ENCODE measurements at places on chromosomes 7 and 10.

DNA sequence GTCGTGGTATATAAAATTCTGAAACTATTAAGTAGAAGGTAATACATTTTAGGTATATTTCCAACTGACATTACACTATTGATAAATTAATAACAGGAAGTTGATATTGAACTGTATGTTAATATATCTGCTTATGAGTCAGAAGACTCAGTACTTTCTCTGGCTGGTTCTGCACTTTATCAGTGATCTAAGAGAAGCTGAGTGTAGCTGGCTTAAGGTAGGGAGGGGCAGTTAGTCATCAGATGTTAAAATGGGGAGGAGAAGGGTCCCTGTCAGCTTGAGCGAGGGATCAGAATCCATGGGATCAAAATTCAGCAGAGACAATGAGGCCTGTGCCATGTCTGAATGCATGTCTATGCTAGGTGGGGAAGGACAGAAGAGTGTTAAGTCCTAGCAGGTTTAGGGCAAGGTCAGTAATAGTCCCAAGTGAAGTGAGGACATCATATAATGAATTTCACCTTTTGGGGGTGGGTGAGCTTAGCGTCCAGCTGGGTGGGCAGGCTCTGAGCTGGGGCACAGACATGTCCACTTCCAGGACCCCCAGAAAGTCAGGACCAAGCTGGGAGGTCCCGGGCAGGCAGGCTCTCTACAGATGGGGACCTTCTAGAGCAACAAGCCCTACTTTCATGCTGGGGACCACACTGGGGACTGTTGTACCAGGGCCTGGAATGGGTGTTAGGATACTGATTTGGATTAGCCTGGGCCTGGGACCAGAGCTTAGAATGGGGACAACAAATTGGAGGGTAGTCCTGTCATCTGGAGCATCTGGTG lies 82.9 kb downstream of the WDFY4 start:
- DNase-seq: no peak

DNA sequence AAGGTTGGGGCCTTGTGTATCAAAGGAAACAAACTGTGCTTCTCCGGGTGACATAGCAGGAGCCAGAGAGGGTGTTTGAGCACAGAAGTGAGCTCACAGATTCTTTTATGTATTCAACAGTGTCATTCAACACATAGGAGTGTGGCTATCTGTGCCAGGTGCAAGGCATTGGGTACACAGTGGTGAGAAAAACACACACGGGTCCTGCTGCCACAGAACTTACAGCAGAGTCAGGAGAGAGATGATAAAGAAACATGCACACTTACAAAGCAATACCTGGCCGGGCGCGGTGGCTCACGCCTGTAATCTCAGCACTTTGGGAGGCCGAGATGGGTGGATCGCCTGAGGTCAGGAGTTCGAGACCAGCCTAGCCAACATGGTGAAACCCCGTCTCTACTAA lies 16.3 kb upstream of the ECHDC3 start:
- DNase-seq: no peak

DNA sequence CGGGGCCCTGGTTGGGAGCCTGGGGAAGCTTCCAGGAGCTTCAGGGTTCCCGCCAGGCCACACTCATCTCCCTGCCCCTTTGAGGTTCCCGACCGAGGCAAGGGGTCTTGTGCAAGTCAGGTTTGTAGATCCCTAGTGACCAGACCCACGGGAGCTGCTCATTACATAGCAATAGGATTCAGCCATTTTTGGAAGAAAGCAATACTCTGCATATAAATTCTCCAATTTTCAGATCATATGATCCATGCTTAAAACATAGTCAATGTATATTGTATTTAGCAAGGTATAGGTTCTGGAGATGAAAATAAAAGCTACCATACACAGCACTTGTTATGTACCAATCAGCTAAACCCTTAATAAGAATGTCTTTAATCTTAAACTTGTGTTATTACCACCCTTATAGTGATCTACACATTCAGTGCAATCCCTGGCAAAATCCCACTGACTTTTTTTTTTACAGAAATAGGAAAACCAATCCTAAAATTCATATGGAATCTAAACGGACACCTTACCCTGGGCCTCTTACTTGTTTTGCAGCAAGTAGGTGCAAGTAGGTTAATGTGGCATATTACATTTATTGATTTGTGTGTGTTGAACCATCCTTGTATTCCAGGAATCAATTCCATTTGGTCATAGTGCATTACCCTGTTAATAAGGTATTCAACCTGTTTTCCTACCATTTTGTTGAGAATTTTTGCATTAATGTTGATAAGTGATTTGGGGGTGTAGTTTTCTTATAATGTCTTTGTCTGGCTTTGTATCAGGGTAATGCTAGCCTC lies 13.8 kb upstream of the FKBP9 start:
- DNase-seq: no peak

DNA sequence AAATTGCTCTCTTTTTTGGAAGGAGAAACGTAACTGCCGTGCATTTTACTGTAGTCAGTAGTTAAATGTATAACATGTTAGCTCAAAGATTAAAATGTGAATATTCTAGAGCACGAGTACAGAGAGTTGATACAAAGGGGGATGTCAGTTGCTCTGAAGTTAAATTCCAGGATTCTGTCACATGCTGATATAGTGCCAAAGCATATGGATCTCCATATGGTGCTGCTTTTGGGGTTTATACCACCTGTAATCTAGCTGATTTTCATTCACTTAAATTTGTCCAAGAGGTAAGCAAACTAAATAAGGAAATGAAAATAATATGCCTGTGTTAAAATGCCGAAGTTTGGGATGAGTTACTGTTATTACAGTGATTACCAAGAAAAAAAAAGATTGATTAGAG lies 298.6 kb downstream of the EXOC4 start:
- no peak for DNase-seq

GRCh38 chr10:31001740-31002139 lies 29.9 kb downstream of the ZNF438 start:
- DNase-seq: no peak

- DNase-seq: no peak
Observed at GRCh38 chr7:96546426-96546825, 163.2 kb downstream of the SEM1 start.

DNA sequence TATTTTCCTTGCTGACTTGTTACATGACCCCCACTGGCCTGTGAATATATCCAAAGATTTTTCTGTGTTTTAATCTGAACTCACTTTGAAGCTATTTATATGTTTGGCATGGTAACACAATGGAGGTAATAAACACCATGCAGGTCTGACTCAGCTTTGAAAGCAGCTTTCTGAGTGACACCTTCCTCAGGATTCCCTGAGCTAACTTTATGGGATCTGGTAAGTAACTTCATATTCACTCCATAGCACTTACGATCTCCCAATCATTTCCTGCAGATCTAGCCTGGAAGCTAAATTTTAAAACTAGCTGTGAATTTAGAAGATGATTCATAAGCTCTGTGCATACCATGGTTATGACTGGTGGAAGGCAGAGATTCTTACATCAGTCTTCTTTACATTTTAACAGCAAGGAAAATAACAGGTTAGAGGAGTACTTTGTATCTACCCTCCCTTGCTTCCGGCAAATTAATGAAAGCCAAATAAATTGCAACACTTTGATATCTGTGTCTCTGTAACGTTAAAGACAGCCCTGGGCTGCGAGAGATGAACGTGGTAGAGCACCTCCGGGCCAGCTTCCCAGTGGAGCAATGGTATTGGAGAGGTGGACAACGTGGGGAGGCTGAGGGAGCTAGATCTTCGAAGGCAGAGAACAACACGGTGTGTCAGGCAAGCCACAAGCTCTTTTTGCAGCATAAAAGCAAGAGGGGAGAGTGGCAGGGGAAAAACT lies 170.2 kb upstream of the KLF14 start:
- DNase-seq: no peak

GRCh38 chr7:95784796-95785195 lies 12.4 kb downstream of the DYNC1I1 start:
- DNase-seq: no peak

- peak; percentile 25 for DNase-seq
Observed at GRCh38 chr10:88707429-88708155, 1.5 kb downstream of the LIPK start.

DNA sequence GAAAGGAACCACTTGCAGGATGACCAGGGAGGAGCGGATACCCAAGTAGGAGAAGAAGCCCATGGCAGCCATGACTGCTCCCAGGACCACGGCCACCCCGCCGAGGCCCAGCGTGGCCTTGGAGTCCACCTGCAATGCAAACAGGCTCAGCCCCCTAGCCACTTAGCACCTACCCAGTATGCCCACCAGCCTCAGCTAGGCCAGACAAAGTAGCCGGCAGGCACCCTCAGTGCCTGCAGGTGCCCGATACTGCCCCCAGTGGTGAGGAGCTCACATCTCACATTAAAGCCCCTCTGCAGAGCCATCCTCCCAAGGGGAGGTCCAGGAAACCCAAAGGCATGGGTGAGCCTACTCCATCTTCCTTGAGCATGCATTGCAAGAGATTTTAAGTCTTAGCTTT lies 6.6 kb downstream of the NPC1L1 start:
- DNase-seq: peak; percentile 34

DNA sequence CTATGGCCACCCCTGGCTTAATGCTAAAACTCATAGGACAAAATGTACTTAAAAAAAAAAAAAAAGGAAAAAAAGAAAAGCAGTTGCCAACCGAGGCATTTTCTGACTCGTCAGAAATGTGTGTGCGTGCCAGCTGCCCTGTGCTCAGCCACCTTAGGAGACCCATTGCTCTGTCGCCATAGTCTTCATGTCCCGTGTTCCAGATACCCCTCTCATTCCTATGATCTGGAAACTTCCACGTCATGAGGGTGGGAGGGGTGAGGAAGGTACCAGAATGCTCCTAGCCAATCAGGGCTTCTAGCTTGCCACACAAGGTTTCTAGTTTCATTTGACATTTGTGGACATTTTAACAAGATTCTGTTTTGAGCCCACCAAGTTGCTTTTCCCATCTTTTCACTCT lies 212.9 kb downstream of the TCF7L2 start:
- no peak for DNase-seq

GRCh38 chr7:73612598-73613269 lies 11.6 kb downstream of the MLXIPL start:
- no peak for DNase-seq

DNA sequence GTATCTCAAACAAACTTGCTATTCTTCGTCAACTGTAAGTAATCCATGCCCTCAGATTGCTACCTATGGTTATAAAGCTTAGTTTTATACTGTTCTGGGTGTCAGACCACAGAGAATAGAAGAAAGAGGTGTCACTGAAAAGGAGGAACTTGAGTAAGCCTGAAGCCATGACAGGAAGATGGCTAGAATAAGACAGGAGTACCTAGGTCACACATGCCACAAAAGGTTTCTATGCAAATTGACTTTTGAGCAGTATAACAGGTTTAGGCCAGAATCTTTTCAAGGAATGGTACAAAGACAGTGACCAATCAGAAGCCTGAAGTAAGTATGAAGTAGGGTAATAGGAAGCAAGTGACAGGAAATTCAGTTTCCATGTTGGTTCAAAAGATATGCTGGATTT lies 23.5 kb downstream of the FBXW4 start:
- DNase-seq: no peak

GRCh38 chr10:70613941-70614340 lies 11.4 kb upstream of the PRF1 start:
- DNase-seq: no peak

DNA sequence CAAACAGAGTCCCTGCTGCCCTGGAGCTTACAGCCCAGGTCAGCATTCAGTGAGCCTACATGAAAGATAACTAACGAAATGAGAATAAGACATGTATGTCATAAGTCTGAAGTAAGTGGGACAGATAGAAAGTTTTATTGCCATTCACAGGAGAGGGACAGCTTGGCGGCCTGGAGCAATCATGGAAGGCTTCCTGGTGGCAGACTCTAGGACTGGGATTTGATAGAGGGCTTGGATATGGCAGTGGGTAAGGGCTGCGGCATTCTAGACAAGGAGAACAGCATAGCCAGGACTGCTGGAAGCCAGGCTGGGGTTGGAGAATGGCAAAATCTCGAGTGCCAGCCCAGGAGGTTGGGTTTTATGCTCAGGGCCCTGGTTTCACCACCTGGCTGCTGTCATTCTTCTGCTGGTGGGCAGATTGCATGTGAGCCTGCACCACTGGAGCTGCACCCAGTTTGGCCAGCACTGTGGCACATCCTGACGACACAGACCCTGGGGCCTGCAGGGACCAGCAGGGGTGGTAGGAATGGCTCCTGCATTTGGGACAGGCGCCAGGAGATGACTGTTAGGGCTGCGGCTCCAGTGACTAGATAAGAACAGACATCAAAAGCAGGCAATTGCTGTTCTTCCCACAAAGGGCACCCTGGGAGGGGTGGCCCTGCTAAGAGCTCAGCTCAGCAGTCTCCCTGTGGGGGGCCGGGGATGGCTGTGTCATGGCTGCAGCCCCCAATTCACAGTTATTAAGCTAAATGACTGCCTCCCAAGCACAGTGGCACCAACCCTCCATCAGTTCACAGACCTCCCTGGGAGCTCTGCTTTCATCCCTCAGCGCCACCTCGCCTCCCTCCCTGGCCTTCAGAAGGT lies 161.1 kb downstream of the RPS24 start:
- no peak for DNase-seq

DNA sequence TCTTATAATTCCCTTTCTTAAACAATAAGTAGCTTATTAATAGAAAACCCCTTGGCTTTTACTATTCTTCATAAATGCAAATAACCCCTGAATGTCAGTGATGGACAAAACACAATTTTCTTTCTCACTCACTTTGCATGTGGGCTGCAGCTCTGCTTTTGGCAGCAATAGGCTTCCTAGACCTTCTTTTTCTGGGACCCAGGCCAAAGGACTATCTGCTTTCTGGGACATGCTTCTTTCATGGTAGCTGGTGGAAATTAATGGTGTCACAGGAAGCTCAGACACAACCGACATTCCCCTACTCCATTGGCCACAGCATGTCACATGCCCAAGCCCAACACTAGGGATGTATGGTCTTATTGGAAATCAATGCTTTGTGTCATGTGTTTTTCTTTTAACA lies 134.3 kb upstream of the MDFIC start:
- no peak for DNase-seq

- DNase-seq: no peak
Observed at GRCh38 chr10:88819290-88819689, 16.8 kb downstream of the LIPM start.

DNA sequence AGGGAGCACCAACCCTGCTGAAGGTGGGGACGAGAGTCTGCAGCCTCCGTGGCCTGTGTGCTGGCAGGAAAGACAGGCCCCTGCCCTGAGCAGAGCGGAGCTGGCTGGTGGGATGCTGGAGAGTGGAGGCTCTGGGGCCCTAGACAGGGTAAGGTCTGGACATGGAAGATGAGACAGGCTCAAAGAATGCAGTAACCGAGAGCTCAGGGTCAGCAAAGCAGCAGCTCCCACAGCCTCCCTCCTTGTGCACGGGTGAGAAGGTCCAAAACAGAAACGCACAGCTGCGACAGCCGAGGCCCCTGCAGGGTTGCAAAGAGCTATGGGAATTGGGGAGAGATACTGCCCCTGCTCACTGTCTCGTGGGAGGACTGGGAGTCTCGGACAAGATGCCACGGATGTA lies 80.5 kb downstream of the TNS3 start:
- no peak for DNase-seq

DNA sequence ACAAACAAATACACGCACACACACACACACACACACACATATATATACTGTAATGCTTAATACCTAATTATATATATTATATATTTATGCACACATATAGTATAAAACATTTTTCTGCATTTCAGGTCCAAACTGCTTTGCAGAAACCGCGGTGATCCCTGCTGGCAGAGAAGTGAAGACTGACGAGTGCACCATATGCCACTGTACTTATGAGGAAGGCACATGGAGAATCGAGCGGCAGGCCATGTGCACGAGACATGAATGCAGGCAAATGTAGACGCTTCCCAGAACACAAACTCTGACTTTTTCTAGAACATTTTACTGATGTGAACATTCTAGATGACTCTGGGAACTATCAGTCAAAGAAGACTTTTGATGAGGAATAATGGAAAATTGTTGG lies 138.5 kb downstream of the VWC2 start:
- DNase-seq: no peak

- no peak for DNase-seq
Observed at GRCh38 chr7:39199006-39199405, 221.3 kb downstream of the POU6F2 start.

All from T-helper 2 cell treated with Interferon-gamma antibody and Interleukin-4, amounts not matched to agents 5 μg/mL and 100 μg/mL, for 36 hours (primary cell).